CD8-positive, alpha-beta T cell (primary cell): ENCODE measurements at places on chromosomes 1 and 21.

DNA sequence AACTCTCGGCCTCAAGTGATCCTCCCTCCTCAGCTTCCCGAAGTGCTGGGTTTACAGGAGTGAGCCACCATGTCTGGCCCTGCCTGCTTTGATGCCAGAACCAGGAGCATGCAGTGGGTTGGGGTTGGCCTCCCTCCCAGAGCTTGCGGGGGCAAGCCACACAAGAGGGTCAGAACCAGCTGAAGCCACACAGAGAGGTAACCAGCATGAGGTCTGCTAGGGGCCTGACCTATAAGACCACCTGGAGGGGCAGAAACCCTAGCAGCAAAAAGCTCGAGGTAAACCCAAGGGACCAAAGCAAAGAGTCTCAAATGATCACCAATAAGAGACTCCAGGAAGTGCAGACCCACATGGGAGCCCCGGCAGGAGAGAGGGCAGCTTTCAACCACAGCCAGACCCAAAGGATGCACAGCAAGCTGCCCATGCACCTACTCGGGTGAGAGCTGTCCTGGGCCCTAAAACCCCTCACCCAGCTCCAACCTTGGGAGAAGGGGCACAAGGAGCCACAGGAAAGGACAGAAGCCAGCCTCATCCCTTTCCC is 81.2 kb downstream of the TOMM20 start:
- no peak for DNase-seq

DNA sequence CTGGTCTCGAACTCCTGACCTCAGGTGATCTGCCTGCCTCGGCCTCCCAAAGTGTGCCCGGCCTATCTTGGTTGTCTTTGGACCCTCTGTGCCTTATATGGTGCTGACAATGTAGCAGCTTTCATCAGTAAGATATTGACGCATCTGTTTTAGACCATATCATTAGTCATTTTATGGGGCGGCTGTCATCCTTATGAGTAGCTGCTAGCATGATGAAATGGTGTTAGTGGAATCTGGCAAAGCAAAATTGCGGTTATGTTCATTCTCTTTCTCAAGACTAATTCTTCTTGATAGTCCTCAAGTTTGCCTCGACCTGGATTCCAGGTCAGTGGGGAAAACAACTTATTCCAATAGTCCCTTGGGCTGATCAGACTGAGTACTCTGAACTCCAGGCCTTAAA is 199.9 kb downstream of the PRDM2 start:
- DNase-seq, result no peak

- DNase-seq, result no peak
Measured at GRCh38 chr1:14486401-14487201, 111.9 kb upstream of the KAZN start.

DNA sequence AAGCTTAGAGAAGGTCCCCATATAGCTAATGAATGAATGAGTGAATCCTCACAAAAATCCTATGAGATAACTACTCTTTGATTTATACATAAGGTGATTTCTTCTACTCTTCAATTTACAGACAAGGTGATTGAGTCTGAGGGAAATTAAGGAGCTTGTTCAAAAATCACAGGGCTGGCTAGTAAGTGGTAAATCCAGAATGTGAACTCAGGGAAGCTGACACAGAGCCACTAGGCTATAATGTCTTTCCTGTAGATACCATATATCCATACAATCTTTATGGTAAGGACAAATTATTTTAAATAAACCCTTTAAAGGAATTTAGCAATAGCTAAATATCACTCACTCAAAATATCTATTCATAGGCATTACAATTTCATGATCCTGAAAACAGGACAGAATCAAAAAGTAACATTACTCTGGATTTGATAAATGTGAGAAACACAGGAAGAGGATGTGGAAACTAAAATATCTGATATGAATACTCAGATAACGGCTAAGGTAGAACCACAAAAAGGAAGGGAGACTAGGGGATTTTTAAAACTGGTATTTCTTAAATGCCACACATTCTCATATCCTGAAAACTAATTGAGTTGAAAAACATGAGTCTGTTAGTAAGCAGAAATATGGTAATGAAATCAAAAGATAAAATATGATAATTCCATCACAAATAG is 108.2 kb downstream of the NBPF12 start:
- no peak for DNase-seq

GRCh38 chr1:35220976-35221375 is 28.0 kb upstream of the SFPQ start:
- DNase-seq, result no peak

DNA sequence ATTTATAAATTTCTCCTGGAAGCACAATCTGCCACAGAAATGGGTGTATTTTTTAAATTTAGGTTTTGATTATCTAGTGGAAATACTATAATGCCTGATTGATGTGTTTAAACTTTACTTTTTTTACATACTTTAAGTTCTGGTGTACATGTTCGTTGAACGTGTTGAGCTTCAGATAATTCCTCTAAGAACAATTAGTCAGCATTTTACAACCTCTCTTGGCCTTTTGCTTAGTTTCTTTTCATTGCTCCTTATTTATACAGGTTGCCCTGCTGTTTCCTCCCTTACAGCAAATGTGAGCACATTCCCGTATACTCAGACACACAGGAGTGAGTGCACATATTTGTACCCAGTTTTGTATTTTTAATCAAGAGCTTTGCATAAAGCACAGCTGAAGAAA is 1038.9 kb downstream of the BRINP3 start:
- DNase-seq, result no peak

DNA sequence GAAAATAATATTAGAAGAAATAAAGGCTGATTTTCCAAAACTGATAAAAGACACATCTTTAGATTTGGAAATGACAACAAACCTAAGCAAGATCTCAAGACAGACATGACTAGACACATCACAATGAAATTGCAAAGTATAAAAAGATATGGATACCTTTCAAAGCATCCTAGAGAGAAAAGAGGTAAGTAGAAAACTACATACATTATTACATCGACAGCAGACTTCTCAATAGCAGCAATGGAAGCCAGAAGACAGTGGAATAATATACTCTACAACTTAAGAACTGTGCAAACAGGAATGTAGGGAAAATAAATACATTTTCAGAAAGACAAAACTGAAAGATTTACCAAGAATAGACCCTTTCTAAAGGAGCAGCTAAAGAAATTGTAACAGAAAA is 50.2 kb downstream of the DENND1B start:
- peak; percentile 21 for DNase-seq

GRCh38 chr1:160362168-160362957 is 4.5 kb upstream of the NHLH1 start:
- DNase-seq, result no peak

- DNase-seq, result no peak
Measured at GRCh38 chr1:2946999-2947690, 74.1 kb upstream of the ACTRT2 start.

DNA sequence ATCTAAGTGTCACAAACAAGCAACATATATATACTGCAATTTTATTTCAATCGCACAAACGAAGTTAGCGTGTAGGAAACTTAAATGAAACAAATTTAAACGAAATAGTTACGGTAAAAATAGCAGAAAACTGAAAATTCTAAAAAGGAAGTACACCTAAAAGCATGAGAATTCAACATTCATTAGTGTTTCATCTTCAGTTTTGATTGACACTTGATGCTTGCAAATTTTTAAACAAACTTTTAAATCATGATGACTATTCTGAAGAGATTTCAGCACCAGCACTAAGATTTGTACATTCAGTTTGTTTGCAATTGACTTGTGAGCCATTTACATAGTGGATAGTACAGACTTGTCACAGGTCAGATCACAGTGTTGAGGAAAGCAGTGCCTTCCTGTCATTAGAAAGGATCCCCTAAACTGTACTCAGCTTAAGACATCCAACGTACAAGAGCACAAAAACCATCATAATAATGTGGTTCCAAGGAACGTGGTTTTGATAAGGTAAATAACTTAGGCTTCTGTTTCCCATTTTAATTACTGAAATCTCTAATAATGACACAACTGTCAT is 67.0 kb upstream of the LBR start:
- DNase-seq, result no peak

GRCh38 chr1:90475631-90476030 is 241.5 kb downstream of the BARHL2 start:
- DNase-seq, result no peak

DNA sequence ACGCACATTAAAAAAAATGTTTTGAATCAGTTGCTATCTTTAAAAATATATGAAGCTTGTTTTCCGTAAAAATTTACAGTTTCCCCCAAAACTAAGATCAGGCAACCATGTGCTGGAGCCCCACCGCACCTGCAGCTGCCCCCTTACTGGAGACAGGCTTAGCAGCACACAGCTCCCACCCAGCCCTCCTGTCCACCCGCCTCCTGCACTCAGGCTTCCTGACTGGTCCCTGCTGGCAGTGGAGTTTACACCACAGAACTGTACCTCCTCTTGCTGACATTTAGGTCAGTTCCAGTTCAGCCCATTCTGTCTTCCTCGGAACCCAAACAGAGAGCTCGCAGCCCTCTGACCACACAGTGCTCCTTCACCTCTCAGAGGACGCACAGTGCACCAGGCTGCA is 2.1 kb downstream of the GPR161 start:
- DNase-seq, result no peak

GRCh38 chr21:45246386-45247320 is 41.0 kb downstream of the POFUT2 start:
- DNase-seq, result no peak

DNA sequence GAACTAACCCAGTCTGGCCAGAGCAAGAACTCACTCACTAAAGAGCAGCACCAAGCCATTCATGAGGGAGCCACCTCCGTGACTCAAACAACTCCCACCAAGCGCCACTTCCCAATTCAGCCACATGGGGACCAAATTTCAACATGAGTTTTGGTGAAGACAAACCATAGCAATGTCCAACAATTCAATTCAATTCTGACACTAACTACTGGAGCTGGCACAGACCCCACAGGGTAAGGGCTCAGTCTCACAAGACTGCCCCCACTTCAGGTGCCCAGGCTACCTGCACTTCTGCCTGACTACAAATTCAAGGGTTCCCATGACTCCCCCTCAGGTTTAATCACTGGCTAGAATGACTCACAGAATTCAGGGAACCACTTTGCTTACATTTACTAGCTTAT is 48.8 kb upstream of the RAP1A start:
- DNase-seq, result peak; percentile 59

- no peak for DNase-seq
Measured at GRCh38 chr1:38029081-38029681, 16.6 kb downstream of the UTP11 start.

DNA sequence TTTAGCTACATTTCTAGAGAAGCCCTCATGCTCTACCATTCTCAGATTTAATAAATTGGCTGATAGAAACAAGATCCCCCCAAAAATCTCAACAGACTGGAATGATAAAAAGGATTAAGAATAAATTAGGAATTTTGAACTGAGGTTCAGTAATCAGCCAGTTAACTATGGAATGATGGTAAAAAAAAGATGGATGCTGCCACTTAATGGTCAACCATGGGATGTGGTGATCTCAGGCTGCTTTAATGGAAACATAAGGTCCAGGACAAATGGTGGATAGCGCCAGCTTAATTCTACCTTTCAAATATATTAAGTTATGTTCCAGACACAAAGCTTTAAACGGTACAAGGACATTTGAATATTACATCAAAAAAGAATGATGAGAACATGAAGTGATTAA is 49.9 kb downstream of the CCN1 start:
- DNase-seq, result no peak

- DNase-seq, result no peak
Measured at GRCh38 chr1:195241066-195241465, 1367.2 kb downstream of the KCNT2 start.

GRCh38 chr1:56132520-56132919 is 446.8 kb downstream of the PLPP3 start:
- DNase-seq, result no peak

- no peak for DNase-seq
Measured at GRCh38 chr1:168725831-168726230, 3.2 kb downstream of the DPT start.

DNA sequence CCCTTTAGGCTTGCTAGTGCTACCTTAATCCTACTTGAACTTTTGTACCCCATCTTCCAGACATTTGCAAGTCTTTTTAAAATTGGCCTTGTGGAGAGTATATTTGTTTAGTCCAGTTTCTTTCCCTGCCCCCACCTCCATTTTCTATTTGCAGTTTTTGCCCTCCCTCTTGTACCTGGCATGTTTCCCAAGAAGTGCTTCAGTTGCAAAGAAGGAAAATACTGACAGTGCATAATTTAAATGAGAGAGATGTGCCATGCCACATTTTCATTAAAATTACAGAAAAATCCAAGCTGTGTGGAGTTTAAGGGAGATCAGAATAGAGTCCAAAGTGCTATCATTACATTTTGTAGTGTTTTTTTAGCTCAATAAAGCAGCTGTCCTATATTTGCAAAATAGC is 150.0 kb upstream of the ADGRL2 start:
- no peak for DNase-seq

DNA sequence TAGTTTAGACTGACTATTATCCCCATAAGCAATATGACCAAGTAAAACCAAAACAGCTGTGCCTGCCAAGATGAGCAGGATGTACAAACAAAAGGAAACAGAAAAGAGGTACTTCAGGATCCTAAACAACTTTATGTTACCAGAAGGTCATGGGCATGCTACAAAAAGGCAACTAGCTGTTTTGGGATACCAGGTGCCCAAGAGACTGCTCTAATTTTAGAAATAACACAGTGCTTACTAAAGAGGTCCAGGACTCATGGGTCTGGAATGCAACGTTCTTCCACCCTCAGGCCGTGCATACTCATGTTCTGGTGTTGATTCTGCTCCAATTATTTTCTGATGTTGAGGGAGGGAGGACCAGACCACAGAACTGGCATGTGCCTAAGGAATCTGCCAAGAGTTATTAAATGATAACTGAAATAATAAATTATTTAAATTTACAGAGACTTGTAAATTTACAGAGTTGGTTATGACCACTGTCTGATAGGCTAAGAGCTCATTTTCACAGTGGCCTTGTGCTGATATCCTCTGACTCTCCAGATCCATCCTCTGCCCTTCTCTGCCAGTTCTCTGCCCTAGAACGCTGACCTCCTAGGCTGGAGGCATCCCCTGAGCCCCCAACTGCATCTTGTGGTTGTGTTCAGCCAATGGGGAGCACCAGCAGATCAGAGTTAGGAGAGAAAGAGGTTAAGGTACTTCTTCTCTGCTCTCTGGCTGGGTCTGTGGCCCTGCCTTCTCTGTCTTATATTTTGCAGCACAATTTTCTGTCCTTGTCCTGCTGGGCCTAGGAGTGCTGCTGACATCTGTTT is 37.7 kb upstream of the BCL10 start:
- DNase-seq, result no peak

DNA sequence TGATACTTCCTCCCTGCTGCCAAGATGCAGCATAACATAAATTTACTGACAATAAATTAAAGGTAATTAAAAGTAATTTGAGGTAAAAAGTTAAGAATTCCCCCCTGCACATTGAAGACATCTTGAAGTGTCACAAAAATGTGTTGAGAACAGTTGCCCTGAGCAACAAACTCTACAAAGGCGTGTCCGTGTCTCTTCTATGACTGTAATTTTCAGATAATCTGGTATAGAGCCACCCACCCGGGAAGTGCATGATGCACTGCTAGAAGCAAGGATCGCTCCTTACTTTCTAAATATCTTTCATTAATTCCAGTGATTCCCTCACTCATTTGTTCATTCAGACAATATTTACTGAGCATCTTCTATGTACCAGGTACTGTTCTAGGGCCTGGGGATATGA is 11.0 kb upstream of the CASQ1 start:
- DNase-seq, result no peak

GRCh38 chr1:32494196-32494595 is 29.3 kb downstream of the ZBTB8B start:
- DNase-seq, result no peak
